Activated CD8-positive, alpha-beta memory T cell treated with anti-CD3 and anti-CD28 coated beads for 1 hour (primary cell): ENCODE measurements at places on chromosomes 2 and 18.

- no peak for DNase-seq
Measured at GRCh38 chr2:240441326-240441992, 6.0 kb downstream of the GPC1 start.

- DNase-seq = no peak
Measured at GRCh38 chr18:48179001-48179400, 230.2 kb downstream of the ZBTB7C start.

DNA sequence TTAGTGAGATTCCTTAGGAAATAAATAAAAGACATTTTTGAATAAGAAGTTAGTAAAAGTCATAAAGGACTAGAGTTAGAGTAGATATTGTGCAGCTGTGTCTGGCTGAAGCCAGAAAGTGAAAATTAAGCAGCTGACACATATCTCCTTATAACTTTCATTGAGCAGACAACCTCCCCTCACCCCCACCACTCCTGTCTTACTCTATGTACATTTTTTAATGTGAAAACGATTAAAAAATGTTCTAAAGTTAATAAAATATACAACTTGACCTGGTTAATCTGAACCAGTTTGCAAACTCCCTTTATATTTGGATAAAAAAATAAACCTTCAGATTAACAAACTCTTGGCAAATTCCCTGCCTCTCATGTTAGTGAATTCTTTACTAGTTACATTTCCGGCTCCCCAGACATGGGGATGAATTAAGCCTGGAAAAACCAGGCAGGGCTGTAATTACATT, 462.8 kb downstream of the MEIS1 start:
- no peak for DNase-seq

DNA sequence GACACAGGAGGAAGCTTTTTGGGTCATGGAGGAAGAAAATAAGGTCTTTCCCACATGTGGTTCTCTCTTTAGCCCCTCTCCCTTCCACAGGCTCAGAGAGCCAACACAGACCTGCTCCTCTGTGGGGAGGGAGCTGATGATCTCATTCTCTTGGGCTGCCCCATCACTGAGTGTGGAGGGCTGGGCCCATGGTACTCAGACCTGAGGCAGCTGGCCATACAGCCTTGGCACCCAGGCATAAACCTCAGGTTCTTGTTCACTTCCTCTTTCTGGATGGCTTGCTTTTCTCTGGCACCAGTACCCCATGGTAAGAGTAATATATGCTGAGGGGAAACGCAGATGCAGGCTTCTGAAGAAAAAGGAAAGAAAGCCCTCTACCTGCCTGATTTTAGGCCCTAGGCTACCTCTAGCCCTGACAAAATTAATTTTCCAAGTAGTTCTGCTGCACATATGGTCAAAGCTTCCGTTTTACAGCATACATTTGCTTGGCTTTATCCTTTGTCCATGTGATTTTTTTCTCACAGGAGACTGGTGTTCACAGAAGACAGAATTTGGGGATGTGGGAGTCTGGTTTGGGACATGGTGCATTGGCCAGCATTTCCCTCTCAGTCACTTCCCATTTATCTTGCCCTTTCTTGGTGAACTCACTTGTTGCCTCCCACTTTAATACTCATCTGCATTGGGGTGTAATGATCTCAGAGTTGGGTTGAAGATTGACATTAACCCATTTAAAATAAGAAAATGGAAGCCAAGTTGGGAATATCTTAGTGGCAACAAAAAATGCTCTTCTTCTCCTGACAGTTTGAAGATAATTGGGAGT, 11.1 kb downstream of the DHRS9 start:
- no peak for DNase-seq

DNA sequence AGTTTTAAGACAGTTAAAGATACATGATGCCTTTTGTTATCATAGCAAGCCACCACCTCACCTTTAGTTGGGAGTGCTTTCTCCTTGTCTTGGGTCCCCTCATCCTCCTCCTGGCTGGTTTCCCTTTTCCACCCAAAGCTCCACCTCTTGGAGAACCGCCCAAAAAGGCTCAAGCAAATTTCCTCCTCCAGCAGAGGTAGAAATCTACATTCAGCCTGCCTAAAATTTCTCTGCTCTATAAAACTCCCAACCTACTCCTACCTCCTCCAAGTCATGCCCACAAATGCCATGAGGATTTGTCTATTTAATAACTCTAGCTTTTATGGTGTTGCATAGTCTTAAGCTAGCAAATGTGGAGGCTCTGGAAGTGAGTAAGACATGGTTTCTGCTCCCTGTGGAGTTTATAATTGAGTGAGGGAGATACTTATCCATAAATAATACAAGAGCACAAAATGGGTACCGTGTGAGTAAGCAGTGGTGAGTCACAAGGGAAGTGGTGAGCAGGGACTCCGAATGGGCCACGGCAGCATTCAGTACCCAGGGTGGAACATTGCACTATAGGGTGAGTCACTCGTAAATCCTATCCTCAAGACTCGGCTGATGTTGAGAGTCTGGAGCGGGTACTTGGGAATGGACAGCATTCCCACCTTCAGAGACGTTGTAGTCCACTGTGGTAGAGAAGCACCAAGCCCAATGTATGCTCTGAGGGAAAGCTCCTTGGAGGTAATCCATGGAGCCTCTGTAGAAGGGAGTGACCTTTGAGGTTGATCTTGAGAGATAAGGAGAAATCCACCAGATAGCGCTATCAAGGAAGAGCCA, 146.3 kb downstream of the RTN4 start:
- DNase-seq = peak; percentile 35

DNA sequence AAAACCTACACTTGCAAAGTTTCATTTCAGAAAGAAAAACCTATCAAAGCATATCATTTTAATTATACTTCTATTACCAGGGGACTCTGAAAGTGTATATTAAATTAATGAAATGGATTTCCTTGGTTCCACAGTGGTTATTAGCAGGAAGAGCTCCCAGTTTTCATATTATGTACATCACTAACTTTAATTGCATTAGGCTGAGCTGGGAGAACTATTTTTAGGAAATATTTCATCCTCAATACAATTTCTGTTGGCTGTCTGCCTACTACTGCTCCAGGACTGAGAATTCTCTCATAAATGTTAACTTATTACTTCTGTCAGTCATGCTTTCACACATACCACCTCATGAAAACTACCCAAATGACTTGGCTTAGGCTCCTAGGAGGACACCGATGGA, 301.4 kb downstream of the CMPK2 start:
- no peak for DNase-seq

DNA sequence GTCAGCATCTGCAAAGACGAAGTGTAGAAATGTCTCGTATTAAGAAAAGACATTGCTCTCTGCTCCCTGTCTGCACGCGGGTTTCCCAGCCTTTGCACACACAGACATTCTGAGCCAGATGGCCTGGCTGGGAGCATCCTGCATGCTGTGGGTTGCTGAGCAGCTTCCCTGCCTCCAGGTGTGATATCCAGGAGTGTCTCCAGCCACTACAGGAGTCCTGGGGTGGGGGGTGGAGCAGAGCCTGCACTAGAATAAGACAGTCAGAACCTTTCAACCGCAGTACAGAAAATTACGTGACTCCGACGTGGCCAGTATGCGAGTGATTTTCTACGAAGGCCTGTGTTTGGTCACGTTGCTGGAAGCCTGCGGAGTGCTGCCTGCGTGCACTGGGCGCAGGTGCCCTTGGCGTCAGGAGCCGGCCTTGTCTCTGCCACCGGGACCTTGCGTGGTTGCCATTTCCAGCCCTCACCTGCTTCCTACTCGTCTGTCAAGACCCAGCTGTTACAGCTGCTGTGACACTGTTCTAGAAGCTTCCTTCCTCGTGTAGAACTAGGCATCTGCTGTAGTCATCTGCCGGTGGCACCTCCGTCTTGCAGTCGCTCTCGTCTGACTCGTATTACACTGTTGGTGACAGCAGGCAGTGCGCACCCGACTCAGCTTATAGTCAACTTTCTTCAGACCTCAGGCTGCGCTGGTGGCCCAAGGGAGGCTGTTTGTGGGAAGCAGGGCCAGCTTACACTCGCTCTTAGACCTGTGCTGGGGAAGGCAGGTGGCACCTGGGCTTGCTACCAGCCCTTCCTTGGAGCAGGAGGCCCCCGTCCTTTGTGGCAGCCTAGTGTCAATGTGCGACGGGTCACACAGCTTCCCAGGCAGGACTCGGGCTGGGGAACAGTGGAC, 11.2 kb downstream of the CTDP1 start:
- DNase-seq = no peak

- no peak for DNase-seq
Measured at GRCh38 chr18:673317-673716, 15.9 kb downstream of the TYMS start.

DNA sequence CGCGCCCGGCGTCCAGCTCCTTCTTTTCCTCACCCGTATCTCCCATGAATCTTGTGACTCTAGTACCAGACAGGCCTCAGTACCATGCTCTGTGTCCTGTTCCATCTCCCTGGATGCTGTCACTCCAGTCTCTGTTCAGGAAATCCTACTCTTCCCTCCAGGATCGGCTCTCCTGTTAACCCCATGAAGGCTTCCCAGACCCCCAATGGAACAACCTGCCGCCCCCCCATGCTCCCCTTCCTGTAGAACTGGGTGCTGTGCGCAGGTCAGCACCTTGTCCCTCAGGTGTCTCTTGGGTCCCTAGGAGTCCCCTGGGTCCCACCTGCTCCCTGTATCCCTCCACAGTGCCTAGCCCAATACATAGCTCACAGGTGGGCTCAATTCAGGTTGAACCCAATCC, 41.3 kb downstream of the MYCN start:
- DNase-seq = no peak

- DNase-seq = no peak
Measured at GRCh38 chr2:54176577-54176976, 61.2 kb downstream of the ACYP2 start.

DNA sequence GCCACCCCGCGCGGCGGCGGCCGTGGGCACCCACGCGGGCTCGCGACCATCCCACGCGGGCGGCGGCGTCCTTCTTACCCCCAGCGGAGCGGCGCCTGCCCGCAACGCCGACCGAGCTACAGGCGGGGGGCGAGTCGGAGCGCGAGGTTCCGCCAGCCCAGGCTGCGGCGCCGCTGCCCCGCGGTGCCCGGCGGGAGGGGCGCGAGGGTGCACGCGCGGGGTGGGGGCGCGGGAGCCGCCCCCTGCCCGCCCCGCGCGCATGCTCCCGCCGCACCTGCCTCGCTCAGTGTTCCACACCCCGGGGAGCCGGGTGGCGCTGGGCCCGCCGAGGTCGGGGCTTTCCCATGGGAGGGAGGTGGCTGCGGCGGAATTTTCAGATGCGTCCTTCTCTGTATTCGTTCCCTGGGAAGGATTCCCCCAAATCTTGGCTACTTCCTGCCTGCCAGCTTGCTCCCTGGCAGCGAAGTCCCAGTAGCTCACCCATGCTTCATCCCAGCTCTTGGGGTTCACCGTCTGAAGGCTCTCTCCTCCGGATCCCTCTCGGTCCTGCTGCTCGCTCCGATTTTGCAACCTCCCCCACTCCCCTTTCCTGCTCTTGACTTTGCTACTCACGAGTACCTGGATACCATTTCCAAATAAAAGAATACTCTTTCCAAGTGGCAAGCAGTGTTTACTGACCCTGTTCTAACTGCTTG, at the start of gene L3MBTL4:
L3MBTL4 (minus strand) TSS at position 189 of the 695 bp plus-strand sequence. CDS start 103,286 bp downstream, outside the sequence.
- no peak for DNase-seq

DNA sequence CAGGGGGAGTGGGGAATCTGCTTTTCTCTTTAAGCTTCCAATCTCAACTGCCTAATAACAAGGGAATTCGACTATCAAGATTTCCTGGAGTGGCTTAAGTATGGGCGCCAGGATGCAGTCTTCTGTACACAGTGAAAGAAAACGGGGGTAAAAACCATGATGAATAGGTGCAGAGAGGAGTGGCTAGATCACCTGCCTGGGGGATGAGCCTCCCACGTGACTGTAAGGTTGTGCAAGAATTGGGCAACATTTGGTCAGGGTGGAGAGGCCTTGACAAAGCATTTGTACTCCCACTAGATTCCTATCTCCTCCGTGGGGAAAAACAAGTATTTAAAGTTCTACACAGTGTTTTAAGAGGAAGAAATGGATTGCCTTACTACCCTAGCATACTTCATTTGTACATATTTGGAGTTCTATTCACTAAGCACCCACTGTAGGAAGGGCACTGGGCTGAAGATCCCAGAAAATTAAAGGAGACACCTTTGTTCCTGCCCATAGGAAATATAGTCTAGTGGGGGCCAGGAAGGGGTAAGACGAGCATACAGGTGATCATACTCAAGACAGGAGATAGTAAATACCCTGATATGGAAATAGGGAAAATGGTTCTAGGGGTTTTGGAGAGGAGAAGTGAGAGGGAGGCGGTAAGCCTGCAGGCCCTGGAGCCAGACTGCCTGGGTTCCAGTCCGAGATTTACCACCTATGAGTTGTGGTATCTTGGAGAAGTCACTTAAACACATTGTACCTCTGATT, 29.2 kb downstream of the EPAS1 start:
- DNase-seq = no peak

- DNase-seq = no peak
Measured at GRCh38 chr2:219897456-219897855, 270.0 kb downstream of the SLC4A3 start.

GRCh38 chr18:68244786-68245185, 470.1 kb downstream of the TMX3 start:
- no peak for DNase-seq

GRCh38 chr2:221501210-221501882, 70.8 kb downstream of the EPHA4 start:
- no peak for DNase-seq

DNA sequence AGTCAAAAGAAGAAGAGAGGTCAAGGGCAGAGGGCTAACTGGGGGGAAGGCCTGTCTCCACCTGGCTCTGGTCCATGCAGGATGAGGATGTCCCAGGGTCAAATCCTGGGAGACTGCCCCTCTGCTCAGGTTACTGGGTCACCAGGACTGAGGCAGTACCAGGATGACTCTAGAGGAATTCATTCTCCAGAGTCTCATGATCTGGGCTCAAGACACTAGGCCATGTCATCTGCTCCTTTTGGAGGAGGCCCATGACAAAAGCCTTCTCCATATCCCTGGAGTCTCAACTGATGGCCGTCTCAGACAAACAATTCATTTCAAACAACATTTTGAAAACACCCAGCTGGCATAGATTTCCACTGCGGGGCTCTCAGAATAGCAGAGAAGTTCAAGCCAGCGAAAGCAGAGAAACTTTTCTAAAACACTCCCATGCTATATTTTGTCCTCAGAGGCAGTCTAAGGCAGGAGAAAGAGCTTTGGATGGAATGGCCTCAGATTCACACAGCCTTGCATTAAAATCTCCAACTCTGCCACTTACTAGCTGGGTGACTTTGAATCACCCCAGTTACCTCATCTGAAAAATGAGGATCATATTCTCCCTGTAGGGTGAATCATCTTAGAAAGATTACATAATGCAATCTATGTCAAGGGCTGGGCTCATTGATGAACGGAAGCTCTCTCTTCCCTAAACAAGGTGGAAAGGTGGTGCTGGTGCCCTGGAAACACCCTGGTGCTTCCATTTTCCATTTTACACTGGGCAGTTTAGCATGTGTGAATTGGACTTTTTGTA, 48.8 kb upstream of the LCLAT1 start:
- DNase-seq = no peak
